Endothelial cell (in vitro differentiated cells): ENCODE measurements at places on chromosomes 2 and 18.

- no peak for DNase-seq
- H3K27ac ChIP-seq = peak overlapping the region; percentile 86
- H3K36me3 ChIP-seq = no peaks in the 10 kb centered on the region
- peaks cover 22% of the 10 kb centered on the region for H3K4me1 ChIP-seq
- no peak overlapping the region for H3K4me3 ChIP-seq
These were observed 26.4 kb upstream of the TFPI start for GRCh38 chr2:187580462-187581124.

DNA sequence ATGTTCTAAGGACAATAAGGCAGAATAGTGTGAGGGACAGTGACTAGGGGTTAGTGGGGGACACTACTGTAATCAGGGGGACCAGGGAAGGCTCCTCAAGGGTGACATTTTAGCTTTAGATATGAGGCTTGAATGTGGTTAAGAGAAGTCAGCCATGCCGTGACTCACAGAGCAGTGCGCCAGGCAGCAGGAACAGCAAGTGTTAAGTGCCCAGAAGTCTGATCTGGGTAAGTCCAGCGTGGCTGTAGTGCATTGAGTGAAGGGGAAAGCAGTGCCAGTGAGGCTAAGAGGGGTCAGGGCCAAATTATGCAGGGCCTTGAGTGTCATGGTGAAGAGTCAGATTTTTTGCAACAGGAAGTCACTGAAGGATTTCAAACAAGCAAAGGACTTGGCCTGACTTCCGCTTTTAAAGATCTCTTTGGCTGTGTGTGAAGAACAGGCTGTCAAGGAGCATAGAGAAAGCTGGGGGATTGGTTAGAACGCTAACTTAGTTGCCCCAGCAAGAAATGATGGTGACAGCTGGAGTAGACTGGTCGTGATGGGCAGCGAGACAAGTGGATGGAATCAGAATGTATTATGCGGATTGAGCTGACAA, 151.5 kb downstream of the MSH2 start:
- H3K27me3 ChIP-seq = no peaks in the 10 kb centered on the region
- H3K4me3 ChIP-seq = no peak overlapping the region
- H3K4me1 ChIP-seq = no peaks in the 10 kb centered on the region
- no peak overlapping the region for H3K27ac ChIP-seq
- no peak for DNase-seq
- H3K36me3 ChIP-seq = peaks cover 4% of the 10 kb centered on the region

GRCh38 chr2:127783101-127783500, 27.9 kb downstream of the WDR33 start:
- no peak overlapping the region for H3K27ac ChIP-seq
- no peaks in the 10 kb centered on the region for H3K27me3 ChIP-seq
- H3K4me1 ChIP-seq = peaks cover 5% of the 10 kb centered on the region
- H3K36me3 ChIP-seq = peaks cover 3% of the 10 kb centered on the region
- DNase-seq = no peak

GRCh38 chr2:236341067-236341466, 76.9 kb upstream of the ASB18 start:
- peak overlapping the region; percentile 84 for H3K27ac ChIP-seq
- H3K36me3 ChIP-seq = peaks cover 14% of the 10 kb centered on the region
- H3K4me1 ChIP-seq = peaks cover 79% of the 10 kb centered on the region
- H3K4me3 ChIP-seq = no peak overlapping the region

DNA sequence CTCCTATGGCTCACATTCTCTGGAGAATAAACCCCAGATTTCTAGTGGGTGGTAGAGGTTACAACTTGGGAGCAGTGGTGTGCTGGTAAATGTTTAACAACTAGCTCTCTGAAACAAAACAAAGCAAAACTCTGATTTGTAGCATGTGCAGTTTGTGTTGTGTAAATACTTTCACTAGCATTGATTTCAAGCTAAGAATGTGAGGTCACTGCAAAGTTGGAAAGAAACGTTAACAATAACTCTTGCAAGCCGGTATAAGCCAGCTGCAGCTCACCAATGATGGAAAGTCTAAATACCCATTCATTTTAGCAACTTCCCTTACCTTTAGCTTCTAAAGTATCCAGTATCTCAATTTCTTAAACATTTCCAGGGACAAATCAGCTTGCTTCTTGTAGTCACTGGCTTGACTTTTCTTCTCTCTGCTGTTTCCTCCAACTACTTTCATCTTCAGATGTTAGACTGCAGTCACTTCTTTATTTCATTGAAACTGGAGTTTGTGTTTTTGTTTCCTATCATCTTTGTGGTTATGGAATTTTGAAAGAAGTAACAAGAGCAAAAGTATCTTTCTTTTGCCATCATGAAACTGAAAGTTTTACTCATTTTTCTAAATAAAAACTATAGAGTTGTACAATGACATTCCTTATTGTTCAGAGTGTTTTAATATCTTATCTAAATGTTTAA, 140.2 kb downstream of the PLCL1 start:
- no peaks in the 10 kb centered on the region for H3K36me3 ChIP-seq
- no peak overlapping the region for H3K4me3 ChIP-seq
- DNase-seq = no peak
- no peaks in the 10 kb centered on the region for H3K27me3 ChIP-seq
- H3K4me1 ChIP-seq = peaks cover 14% of the 10 kb centered on the region

- H3K27ac ChIP-seq = no peak overlapping the region
- H3K36me3 ChIP-seq = no peaks in the 10 kb centered on the region
- no peak for DNase-seq
- no peak overlapping the region for H3K4me3 ChIP-seq
- H3K27me3 ChIP-seq = peaks cover 1% of the 10 kb centered on the region
These were observed 519.6 kb upstream of the LINC00305 start for GRCh38 chr18:64668461-64668962.

DNA sequence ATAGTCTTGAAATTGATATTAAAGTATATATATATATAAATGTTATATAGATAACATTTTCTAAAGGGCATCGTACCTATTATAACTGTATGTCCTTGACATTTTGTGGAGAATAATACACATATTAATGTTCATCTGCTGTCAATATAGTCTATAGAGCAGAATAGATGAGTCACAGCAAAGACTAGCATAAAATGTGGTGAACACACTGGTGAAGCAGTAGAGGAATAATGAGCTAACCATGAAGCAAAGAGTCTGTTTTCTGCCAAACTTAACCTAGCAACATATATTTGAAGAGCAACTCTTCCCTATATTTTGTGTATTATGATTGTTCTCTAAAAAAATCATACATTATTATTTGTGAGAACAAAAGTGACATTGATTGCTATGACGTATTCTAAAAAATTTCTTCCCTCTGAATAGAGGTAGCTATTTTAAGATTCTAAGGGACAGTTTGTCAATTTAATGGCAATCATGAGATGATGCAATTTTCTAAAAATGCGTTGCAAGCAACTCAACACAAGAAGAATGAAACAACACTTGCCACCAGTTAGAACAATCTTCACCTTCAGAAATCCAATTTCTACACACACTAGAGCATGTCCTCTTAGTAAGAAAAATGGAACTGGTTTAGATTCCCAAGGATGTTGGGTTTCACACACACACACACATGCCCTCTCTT, 22.0 kb downstream of the DOCK10 start:
- DNase-seq = no peak
- no peak overlapping the region for H3K27ac ChIP-seq
- H3K4me3 ChIP-seq = no peak overlapping the region
- no peaks in the 10 kb centered on the region for H3K4me1 ChIP-seq
- no peaks in the 10 kb centered on the region for H3K27me3 ChIP-seq

DNA sequence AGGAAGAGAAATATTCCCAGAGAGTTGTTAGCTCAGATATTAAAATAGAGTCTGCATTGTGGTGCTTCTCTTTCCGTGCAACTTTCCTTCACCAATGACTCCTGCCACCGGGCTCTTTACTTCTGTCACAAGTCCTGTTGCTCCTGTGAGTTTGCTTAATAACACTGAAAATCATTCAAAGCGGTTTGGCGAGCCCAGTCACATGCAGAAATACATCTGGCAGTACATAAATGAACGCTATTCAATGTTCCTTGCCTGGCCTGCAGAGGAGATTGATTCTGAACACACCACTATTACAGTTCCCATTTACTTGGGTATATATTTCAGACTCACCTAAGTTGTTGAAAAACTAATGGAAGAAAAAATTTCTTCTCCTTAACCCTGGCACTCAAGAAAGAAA, 276.6 kb downstream of the ZNF521 start:
- peaks cover 27% of the 10 kb centered on the region for H3K4me1 ChIP-seq
- no peak overlapping the region for H3K27ac ChIP-seq
- H3K36me3 ChIP-seq = peaks cover 25% of the 10 kb centered on the region

- H3K36me3 ChIP-seq = no peaks in the 10 kb centered on the region
- H3K4me1 ChIP-seq = peaks cover 3% of the 10 kb centered on the region
- H3K4me3 ChIP-seq = no peak overlapping the region
- H3K27ac ChIP-seq = no peak overlapping the region
- H3K27me3 ChIP-seq = peaks cover 12% of the 10 kb centered on the region
These were observed 6.8 kb upstream of the TEX51 start for GRCh38 chr2:126891681-126892500.

- H3K27me3 ChIP-seq = peaks cover 1% of the 10 kb centered on the region
- H3K4me1 ChIP-seq = no peaks in the 10 kb centered on the region
- no peak overlapping the region for H3K4me3 ChIP-seq
- H3K27ac ChIP-seq = no peak overlapping the region
These were observed 87.5 kb upstream of the SESTD1 start for GRCh38 chr2:179352181-179352580.

DNA sequence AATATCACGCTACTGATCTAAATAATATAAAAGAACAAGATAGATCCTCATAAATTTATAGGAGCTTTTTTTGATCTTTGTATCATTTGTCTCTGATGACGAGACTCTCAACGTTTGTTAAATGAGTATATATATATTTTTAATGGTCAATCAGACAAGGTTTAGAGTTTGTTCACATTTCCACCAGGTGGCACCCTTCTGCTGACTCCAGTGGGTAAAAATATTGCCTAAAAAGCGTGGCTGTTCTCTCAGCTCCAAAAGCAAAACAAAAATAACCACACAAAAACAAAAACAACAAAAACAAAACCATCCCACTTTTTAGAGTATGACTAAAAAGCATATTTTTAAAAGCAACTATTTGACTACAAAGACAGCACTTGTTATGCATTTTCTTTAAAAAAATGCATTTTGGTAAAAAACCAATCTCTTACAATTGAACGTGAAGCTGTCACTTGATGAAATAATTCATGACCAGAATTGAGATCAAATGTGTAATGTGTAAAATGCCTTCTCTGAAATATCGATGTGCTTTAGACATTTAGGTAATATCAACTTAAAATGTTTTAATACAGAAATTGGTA, 723.2 kb downstream of the DPP10 start:
- no peak overlapping the region for H3K27ac ChIP-seq
- H3K36me3 ChIP-seq = peaks cover 3% of the 10 kb centered on the region
- DNase-seq = peak; percentile 26
- H3K4me3 ChIP-seq = no peak overlapping the region
- H3K27me3 ChIP-seq = peaks cover 16% of the 10 kb centered on the region
- H3K4me1 ChIP-seq = peaks cover 8% of the 10 kb centered on the region

GRCh38 chr2:240139011-240139441, 1.4 kb downstream of the OTOS start:
- no peak overlapping the region for H3K27ac ChIP-seq
- no peak for DNase-seq
- peaks cover 11% of the 10 kb centered on the region for H3K27me3 ChIP-seq
- peaks cover 13% of the 10 kb centered on the region for H3K36me3 ChIP-seq

DNA sequence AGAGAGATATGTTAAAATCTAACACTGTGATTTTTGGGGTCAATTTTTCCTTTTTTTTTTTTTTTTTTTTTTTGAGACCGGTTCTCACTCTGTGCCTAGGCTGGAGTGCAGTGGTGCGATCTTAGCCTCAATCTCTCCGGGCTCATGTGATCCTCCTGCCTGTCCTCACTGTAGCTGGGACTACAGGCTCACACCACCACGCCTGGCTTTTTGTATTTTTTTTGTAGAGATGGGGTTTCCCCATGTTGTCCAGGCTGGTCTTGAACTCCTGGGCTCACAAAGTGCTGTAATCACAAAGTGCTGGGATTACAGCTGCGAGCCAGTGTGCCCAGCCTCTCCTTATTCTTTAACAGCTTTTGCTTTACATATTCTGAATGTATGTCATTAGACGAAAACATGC, 2.9 kb upstream of the HAAO start:
- no peak overlapping the region for H3K4me3 ChIP-seq
- no peak for DNase-seq
- H3K4me1 ChIP-seq = peaks cover 34% of the 10 kb centered on the region
- no peak overlapping the region for H3K27ac ChIP-seq
- peaks cover 14% of the 10 kb centered on the region for H3K36me3 ChIP-seq

- H3K27me3 ChIP-seq = no peaks in the 10 kb centered on the region
- H3K27ac ChIP-seq = no peak overlapping the region
- H3K4me3 ChIP-seq = no peak overlapping the region
- peaks cover 4% of the 10 kb centered on the region for H3K4me1 ChIP-seq
- no peak for DNase-seq
These were observed 360.2 kb downstream of the FSIP2 start for GRCh38 chr2:186098821-186099220.

GRCh38 chr2:166013878-166014277, 60.3 kb upstream of the TTC21B start:
- H3K27me3 ChIP-seq = no peaks in the 10 kb centered on the region
- H3K27ac ChIP-seq = no peak overlapping the region
- H3K4me3 ChIP-seq = no peak overlapping the region
- no peaks in the 10 kb centered on the region for H3K36me3 ChIP-seq

DNA sequence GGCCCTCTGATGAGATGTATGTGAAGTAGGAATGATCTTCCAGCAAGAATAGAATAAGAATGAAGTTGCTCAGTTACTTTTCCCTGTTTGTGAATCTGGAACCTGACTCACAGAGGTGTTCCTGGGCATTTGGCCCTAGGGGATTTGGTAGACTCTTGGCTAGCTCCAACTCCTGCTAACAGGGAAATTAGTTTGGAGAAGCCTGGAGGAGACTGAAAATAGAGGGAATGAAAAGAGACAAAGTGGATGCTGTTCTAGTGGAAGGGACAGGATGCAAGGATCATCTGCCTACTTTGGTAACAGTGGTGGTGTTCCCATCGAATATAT, 19.6 kb downstream of the TMEM17 start:
- peaks cover 1% of the 10 kb centered on the region for H3K27me3 ChIP-seq
- H3K4me1 ChIP-seq = no peaks in the 10 kb centered on the region
- H3K36me3 ChIP-seq = no peaks in the 10 kb centered on the region
- no peak for DNase-seq
- no peak overlapping the region for H3K4me3 ChIP-seq

GRCh38 chr2:200397785-200398184, 91.3 kb downstream of the SPATS2L start:
- no peak overlapping the region for H3K4me3 ChIP-seq
- peak overlapping the region; percentile 54 for H3K27ac ChIP-seq
- H3K4me1 ChIP-seq = peaks cover 14% of the 10 kb centered on the region
- peaks cover 13% of the 10 kb centered on the region for H3K36me3 ChIP-seq

- H3K4me1 ChIP-seq = no peaks in the 10 kb centered on the region
- no peak overlapping the region for H3K4me3 ChIP-seq
- H3K27me3 ChIP-seq = no peaks in the 10 kb centered on the region
- no peak overlapping the region for H3K27ac ChIP-seq
These were observed 40.5 kb downstream of the ASB18 start for GRCh38 chr2:236223675-236224074.
